ENCODE measurements at places on chromosomes 13 and 19.

- no peak for DNase-seq
Measured at GRCh38 chr19:37980419-37981170, 73.6 kb downstream of the SIPA1L3 start.

GRCh38 chr13:107974409-107974808 lies 240.9 kb downstream of the LIG4 start:
- no peak for DNase-seq

GRCh38 chr13:77946522-77946921 lies 27.9 kb upstream of the EDNRB start:
- DNase-seq = no peak

GRCh38 chr19:13133241-13133870 lies 15.3 kb downstream of the NACC1 start:
- no peak for DNase-seq

GRCh38 chr13:89294115-89294867 lies 1623.1 kb downstream of the SLITRK5 start:
- no peak for DNase-seq

DNA sequence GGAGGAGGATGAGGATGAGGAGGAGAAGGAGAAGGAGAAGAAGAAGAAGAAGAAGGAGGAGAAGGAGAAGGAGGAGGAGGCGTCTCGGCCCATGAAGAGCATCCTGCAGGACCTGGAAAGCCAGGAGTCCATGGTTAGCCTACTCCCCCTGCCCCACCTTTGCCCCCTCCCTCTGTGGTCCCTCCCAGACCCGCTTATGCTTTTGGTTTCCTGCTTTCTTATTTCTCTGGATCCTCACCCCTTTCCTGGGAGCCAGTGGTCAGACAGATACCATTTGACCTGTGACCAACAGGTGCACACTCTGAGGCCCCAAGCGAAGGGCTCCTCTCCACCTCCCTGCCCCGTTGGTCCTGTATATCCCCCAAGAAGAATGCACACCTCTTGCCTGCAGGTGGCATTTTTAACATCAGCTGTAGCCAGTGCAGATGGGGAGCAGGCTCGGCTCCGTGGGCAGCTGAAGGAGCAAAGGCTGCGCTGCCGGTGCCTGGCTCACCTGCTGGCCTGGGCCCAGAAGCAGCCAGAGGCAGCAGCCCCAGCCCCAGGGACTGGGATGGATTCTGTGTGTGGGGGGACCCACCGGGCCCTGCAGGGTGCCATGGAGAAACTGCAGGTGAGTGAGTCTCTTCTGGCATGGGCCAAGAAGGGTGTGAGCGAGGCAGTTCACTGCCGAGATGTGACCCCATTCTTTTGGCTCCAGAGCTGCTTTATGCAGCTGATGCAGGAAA lies 32.1 kb upstream of the ZNF492 start:
- DNase-seq = no peak

Measured in SHP77 treated with DMSO at 0.1 percent for 48 hours (cell line).